ENCODE measurements at places on chromosomes 2 and 18.

GRCh38 chr18:31555971-31556747 lies 35.5 kb upstream of the TTR start:
- DNase-seq, result no peak

DNA sequence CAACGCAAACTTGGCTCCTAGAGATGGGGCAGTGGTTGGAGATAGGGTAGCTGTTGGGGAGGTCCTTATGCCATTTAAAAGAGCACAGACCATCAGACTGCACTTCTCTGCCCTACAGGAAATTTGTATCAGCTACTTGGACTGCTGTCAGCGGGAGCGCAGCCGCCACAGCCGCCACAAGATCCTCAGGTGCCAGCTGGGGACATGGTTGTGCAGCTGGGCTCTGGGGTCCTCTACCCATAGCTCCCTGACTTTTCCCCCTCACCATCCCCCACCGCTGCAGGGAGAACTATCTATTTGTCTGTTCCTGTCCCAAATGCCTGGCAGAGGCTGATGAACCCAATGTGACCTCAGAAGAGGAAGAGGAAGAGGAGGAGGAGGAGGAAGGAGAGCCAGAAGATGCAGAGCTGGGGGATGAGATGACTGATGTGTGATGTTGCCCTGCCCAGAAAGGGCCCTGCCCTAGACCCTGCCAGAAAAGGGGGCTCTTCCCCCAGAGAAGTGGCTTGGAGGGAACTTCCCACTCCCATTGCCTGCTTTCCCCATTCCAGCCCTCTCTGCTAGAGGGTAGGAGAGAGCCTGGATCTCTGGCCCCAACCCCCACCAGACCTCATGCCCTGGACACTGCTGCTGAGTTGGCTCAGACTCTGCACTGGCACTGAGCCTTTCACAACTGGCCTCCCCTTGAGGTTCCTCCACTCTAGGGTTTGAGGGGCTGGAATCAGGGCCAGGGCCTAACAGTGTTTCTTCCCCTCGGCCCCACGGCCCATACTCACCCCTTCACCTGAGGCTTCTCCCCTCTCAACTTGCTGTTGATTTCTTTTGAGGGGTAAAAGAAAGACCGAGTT lies 7.3 kb downstream of the PRADC1 start:
- DNase-seq, result no peak

- no peak for DNase-seq
These were observed 167.0 kb upstream of the TPO start for GRCh38 chr2:1246239-1246638.

DNA sequence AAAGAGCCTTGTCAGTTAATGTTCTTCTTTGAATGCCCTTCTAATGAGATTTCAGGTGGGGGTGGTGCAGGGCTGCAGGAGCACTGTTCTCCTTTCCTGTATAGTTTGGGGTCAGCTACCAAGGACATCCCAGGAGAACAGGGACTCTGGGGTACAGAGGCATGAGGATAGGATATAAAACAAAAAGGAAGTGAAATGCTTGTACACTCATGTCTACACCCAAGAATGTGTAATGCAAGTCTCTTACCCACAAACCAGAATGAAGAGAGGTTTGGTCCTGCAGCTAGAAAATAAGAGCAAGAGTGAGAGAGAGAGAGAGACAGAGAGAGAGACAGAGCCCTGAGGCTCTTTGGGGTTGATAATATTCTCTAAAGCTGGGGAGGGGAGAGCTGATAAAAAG lies 151.8 kb upstream of the KCTD1 start:
- DNase-seq, result no peak

GRCh38 chr2:174577967-174578589 lies 19.5 kb downstream of the WIPF1 start:
- peak; percentile 29 for DNase-seq

DNA sequence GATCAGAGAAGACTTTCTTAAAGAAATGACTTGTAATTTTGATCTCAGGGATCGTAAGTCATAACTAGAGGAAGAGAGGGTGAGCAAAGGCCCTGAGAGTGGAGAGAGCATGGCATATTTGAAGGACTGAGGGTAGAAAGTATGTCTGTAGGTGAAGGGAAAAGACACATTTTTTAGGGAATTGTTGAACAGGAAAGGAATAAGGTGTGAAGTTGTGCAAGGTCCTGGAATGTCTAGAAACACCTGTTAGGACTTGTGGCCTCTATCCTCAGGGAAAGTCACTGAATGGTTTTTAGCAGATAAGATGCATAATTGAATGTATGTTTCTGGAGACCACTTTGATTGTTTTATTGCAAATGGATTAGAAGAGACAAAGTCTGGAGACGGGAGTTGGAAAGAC lies 62.5 kb upstream of the ACTR3 start:
- no peak for DNase-seq

DNA sequence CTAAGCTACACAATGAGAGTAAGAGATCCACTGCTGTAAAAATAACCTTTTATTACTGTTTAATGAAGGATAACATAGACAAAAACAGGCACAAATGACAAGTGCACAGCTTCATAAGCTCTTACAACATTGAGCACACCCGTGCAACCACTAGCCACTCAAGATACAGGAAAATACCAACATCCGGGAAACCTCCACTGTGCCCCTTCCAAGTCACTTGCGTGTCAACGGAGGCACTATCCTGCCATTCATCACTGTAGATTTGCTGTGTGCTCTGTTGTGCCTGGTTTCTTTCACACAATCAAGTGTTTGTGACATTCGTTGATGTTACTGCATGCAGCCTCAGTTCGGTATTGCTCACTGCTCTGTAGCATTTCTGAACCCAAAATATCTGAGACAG lies 292.9 kb upstream of the MYT1L start:
- DNase-seq, result no peak

DNA sequence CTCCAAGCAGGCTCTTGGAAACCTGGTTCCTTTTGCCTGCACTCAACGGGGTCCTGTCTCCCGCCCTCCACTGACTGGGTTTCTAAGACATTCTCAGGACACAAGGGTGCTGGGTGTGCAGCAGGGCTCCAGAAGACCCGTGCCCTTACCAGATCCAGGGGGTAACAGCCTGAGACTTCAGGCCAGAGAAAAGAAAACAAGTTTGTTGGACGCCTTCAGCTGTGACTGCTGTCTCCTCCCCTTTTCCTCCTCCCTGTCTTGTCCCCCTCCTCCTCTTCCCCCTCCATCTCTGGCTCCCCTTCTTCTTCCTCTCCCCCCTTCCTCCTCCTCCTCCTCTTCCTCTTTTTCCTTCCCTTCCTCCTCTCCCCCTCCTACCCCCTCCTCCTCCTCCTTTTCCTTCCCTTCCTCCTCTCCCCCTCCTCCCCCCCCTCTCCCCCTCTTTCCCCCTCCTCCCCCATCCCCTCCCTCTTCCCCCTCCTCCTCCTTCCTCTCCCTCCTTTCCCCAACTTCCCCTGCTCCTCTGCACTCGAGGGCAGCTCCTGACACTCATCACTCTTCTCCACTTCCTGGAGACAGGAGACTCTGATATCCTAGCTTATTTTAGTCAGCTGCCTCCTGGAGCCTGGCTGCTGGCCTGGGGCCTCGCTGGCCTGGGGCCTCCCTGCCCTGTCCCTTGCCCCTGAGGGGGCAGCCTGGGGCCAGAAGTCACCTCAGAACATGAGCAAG lies 12.4 kb downstream of the ADRA2B start:
- no peak for DNase-seq

Measured in activated T-helper 1 cell treated with anti-CD3 and anti-CD28 coated beads, Interleukin-2, amount 50 U/mL, for 16 hours (primary cell).